ENCODE measurements at places on chromosomes 1 and 21.

GRCh38 chr1:86450847-86451246 is 17.9 kb upstream of the CLCA1 start:
- DNase-seq = no peak

- DNase-seq = no peak
Measured at GRCh38 chr1:236072001-236072400, 7.1 kb upstream of the NID1 start.

DNA sequence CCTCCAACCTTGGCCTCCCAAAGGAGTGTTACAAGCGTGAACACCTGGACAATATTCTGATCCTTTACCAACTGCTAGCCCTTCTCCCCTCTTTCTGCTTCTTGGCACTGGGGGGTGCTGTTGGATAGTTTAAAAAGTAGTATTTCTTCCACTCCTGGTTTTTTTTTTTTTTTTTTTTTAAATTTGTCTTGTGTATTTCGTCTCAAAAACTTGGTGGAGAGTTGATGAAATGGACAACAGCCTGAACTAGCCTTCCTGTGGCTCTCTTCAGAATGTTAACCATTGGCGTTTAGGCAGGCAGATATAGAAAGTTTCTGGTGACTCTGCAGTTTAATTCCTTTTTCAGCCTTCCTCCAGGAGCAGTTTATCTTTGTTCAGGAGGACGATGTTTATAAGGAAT is 69.7 kb upstream of the USP24 start:
- peak; percentile 63 for DNase-seq

DNA sequence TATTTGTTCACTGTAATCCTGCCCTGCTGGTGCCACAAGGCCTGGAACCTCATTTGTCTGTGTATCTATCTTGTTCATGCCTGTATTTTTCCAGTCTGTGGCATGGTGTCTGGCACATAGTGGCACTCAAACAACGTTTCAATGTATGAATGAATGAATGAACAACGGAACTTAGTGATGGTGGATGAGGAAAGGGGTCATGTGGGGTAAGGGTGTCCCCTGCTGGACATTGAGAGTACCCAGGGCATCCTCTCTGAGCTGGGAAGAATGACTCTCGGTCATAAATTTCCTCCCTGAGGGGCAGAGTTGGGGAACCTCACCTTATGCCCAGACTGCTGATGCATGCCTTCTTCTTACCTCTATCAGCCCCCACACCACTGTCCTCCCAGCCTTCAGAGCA is 18.9 kb upstream of the ZNF683 start:
- DNase-seq = peak; percentile 63

DNA sequence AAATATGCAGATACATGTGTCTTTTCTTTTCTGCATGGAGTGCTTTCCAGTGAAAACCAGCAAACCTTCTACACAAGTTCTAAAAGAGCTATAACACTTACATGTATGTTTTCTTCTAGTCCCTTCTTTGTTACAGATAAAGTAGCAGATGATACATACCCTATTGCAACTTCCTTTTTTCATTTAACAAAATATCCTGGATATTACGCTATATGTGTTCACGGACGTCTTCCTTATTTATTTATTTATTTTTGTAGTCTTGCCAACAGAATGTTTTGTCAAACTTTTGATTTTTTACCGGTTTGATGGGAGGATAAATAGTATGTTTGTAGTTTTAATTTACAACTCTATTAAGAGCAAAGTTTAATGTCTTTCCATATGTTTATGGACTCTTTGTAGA is 5.2 kb upstream of the GALNT2 start:
- DNase-seq = no peak

DNA sequence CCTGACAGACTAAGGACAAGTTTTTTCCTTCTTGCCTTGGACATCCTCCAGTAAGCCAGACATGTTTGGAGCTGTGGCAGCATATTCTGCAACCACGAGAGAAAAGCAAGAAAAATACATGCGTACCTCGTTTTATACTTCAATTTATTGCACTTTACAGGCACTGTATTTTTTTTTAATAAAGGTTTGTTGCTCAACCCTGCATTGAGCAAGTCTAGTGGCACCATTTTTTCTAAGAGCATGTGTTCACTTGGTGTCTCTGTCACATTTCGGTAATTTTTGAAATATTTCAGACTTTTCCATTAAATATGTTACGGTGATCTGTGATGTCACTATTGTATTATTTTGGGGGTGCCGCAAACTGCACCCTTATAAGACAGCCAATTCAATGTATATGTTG is 2.1 kb upstream of the SSX2IP start:
- DNase-seq = no peak

DNA sequence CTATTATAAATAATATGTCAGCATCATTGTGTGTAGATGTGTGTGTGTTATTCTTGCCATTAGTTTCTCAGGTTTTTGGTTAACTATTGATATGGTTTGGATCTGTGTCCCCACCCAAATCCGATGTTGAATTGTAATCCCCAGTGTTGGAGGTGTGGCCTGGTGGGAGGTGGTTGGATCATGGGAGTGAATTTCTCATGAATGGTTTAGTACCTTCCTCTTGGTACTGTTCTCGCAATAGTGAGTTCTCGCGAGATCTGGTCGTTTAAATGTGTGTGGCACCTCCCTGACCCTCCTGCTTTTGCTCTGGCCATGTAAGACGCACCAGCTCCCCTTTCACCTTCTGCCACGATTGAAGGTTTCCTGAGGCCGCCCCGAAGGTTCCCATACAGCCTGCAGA is 9.6 kb upstream of the POFUT2 start:
- DNase-seq = no peak

DNA sequence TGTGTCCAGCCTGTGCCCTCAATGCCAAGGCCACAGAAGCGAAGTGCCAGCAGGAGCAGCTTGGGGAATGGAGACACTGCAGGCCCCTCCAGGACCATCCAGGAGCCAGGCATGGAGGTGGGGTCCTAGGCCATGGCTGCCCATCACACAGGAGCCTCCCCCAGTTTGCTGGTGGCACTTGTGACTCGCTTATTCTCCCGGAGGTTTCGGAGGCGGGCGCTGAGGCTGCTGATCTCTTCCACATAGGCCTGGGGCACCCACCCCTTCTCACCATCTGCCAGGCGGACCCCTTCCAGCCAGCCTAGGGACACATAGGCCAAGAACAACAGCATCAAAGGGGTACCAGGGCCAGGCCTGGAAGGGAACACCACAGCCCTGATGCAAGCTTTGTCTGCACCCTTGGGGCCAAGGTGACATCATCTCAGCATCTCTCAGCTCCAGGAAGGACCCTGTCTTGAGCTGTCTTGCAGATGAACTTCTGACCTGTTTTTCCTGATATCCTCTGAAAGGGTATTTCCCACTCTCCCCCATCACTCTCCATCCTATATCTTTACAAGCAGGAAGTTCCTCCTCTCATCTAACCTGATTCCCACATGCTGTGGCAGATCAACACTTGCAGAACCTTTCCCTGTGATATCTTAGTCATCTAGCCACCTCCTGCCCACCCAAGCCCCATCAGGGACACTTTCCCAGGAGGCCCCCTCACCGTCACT is 13.9 kb downstream of the ARHGEF19 start:
- DNase-seq = no peak

DNA sequence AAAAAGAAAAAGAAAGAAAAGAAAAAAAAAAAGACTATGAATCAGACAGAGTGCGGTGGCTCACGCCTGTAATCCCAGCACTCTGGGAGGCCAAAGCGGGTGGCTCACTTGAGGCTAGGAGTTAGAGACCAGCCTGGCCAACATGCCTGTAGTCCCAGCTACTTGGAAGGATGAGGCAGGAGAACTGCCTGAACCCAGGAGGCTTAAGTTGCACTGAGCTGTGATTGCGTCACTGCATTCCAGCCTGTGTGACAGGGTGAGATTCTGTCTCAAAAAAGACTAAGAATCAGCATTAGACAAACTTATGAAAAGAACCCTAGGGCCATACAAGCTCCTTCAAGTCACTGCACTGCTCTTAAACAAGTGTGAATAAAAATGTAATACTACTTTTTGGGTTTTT is 16.9 kb downstream of the PSMB4 start:
- DNase-seq = no peak

GRCh38 chr1:10606064-10606463 is 131.3 kb downstream of the PEX14 start:
- DNase-seq = no peak

GRCh38 chr1:23483321-23484252 is at the start of gene ASAP3:
Gene ASAP3, minus strand, starts transcription at chr1:23484179. Its CDS starts 46 bp downstream, at chr1:23484133.
- DNase-seq = peak; percentile 20

DNA sequence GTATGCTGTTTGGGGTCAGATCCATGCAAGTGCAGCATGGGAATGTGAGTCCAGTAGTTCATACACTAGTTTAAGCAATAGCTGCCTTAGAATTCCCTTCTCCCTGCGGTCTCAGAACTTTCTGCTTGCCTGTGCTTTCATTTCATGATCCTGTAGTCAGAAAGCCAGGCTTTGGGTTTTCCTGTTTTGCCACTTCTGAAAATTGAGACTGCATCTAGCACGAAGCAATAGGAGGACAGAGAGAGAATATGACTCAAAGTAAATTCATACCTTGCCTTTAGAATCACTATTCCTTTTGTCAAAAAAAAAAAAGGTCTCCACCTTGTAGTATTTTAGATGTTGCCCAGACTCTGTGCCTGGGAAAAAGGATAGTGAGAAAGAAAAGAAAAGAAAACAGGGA is 161.2 kb upstream of the SNX7 start:
- DNase-seq = no peak

DNA sequence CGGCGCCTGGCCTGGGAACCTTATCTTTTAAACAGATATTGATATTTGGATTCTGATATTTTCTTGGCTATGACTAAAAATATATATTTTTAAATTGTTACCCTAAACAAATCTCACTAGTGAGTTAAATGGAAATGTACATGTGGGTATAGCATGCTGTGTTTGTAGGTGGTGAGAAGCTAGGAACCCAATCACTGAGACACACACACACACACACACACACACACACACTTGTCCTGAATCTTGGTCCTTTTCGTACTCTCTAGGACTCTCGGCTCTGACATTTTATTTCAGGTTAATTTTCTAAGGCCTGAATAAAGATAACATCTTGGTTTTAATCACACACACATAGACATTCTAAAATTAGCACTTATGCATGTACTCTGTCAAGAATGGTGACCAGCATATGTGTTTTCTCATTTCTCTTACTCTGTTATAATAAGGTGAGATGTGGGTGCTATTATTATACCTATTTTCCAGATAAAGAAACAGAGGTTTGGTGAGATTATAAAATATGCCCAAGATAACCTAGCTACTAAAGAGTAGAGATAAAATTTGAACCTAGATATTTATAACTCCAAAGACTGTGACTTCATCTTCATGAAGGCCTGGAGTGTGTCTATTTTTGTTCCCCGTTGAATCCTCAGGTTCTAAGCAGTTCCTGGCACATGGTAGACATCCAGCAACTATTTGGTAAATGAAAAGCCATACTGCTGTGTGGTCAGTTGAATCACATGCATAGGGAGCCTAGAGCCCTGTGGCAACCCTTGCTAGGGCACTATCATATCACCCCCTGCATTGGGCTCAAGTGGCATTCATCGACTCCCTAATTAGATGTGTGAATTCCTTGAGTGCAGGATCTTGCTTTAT is 85.0 kb upstream of the RAB3GAP2 start:
- DNase-seq = no peak

DNA sequence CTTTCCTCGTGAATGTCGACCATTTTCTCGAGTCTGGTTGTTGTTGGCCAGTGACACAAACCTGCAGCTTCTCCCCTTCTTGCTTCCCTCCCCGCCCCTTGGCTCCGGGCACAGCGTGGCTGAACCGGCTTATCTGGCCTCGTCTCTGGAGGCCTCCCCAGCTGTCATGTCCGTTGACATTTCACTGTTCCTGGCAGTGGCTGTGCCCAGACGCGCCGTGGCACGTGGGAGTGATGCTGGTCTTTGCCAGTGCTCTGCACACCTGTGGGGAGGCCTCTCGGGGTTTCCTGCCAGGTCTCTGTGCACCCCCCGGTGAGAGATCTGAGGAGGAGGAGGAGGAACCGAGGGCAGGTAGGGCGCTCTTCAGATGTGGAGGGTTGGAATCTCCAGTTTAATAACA is 23.7 kb downstream of the SKI start:
- DNase-seq = no peak

- no peak for DNase-seq
Measured at GRCh38 chr1:39086865-39087409, 60.8 kb downstream of the NDUFS5 start.

DNA sequence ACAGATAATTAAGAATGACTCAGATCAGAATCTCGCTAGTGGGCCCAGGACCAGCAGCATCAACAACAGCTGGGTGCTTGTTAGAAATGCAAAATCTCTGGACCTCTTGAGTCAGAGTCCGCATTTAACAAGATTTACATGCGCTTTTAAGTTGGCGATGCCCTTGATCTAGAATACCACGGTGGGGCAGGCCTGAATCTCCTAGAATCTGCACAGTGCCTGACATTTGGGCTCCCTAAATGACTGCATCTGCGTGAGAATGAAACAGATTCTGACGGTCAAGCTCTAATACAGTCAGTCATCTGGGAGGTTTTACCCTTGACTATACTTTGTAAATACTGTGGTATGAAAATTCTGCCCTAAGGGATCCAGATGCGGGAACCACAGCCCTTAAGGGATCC is 17.2 kb upstream of the RAB29 start:
- no peak for DNase-seq

DNA sequence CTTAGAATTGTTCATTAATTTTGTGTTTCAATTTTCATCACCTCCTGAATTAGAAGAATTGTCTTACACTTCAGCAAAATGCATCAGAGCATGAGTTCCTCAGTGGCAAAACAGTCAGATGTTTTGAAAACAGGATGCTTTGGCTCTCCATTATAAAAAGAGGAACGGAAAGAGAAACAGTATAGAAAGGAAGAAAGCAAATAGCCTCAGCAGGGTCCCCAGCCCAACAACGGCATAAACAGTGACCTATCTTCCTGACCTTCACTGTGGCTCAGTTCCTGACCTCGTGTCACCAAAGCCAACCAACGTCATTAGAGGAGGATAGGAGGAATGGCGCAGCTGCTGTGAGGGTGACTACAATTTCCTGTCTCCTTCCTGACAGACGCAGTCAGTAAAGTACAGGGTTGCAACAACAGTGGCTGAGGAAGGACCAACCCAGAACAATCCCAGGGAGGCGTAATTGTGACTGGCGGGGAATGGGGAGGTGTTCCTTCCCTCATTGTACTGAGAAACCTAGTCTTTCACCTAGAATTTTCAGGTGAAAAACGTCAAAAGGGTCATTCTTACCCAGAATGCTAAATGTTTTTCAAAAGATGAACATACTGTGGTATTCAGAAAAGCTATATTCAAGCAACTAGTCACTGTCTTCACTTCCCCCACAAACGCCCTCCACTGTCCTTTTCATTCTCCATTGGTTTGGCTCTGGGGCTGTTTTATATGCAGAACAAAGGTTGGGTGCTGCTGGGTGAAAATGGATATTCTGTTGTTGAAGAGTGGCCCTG is 197.9 kb upstream of the SGIP1 start:
- DNase-seq = peak; percentile 69

DNA sequence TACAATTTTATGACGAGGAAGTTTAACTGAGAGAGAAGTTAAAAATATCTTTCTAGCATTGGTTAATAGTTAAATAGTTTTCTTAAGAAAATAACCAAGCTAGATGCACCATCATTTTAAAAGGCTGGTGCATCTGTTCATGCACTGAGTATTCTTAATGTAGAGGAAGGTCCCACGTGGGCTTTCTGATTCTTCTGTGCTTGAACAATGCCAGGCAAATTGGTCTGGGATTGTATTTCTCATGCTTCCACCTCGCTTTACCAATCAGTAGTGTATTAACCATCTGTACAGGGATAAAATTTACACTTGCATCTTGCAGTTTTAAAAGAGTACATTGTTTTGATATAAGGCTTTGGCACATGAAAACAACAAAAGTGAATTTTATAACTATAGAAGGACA is 47.4 kb upstream of the MTF2 start:
- DNase-seq = no peak

- DNase-seq = no peak
Measured at GRCh38 chr1:1013922-1014648, 788 bp downstream of the ISG15 start.
